Muscle of leg (tissue), 16 donors: ENCODE measurements at places on chromosomes 4 and X. TPM values are rescaled to one million over a fixed set of nuclear protein-coding genes. Genes with fewer than 3 reads are reported as not detected.

- no peak overlapping the region for H3K27ac ChIP-seq
- no peaks in the 10 kb centered on the region for H3K27me3 ChIP-seq
- H3K4me1 ChIP-seq, result no peaks in the 10 kb centered on the region
- H3K36me3 ChIP-seq, result no peaks in the 10 kb centered on the region
Observed at GRCh38 chr4:126247409-126247808, 932.7 kb downstream of the FAT4 start.

The C4orf50 gene
- under 0.01 TPM for total RNA-seq

GRCh38 chr4:185127021-185127925 is 15.8 kb upstream of the SLC25A4 start:
- DNase-seq, result no peak
- no peaks in the 10 kb centered on the region for H3K36me3 ChIP-seq
- peaks cover 32% of the 10 kb centered on the region for H3K27me3 ChIP-seq
- no peak overlapping the region for H3K27ac ChIP-seq
- peaks cover 13% of the 10 kb centered on the region for H3K4me1 ChIP-seq
- H3K4me3 ChIP-seq, result peak overlapping the region; percentile 53

The ODAM gene
- not detected for total RNA-seq

DNA sequence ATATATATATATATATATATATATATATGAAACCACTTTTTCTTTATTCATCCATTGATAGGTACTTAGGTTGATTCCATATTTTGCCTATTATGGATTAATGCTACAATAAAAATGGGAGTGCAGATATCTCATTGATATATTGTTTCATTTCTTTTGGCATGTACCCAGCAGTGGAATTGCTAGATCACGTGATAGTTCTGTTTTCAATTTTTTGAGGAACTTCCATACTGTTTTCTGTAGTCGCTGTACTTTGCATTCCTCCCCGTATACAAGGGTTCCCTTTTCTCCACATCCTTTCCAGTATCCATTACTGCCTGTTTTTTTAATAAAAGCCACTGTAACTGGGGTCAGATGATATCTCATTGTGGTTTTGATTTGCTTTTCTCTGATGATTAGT is 124.6 kb downstream of the GABRB1 start:
- H3K27ac ChIP-seq, result no peak overlapping the region
- no peak for DNase-seq
- H3K4me1 ChIP-seq, result no peaks in the 10 kb centered on the region
- no peaks in the 10 kb centered on the region for H3K36me3 ChIP-seq
- H3K27me3 ChIP-seq, result no peaks in the 10 kb centered on the region
- H3K4me3 ChIP-seq, result no peak overlapping the region

DNA sequence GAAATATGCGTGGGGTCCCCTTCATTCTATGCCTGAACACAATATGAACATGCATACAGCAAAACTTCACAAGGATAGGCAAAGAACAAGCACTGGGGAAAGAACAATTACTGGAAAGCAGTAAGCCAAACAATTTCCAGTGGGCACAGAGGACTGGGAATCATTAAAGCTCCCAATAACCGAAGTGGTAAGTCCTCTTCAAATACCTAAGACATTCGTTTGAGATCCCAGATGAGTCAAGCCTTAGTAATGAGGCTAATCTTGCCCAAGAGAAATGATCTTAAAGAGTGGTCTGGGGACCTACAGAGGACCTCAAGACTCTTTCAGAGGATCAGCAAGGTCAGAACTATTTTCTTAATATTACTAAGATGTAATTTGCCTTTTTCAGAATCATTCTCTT is 28.6 kb downstream of the ANAPC10 start:
- no peaks in the 10 kb centered on the region for H3K4me1 ChIP-seq
- no peaks in the 10 kb centered on the region for H3K27me3 ChIP-seq
- no peak overlapping the region for H3K4me3 ChIP-seq
- no peak overlapping the region for H3K27ac ChIP-seq
- H3K36me3 ChIP-seq, result no peaks in the 10 kb centered on the region
